Bronchial epithelial cell (primary cell): ENCODE measurements at places on chromosomes 5 and 9.

DNA sequence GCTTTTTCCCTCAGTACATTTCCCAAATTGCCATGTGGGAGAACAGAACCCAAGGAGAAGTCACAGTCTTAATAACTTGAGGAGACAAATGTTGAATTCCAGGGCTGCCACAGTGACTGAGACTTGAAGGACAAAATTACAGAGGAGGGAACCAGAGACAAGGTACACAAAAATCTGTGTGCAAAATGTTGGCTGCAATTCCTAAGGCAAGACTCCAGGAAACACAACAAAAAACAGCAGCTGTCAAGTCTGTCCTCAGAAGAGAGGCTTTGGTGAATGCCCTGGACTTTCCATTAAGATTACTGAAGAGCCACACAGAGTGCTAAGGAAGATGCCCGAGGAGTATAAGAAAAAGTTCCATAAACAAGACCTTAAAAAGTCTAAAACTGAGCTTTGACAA, 21.1 kb downstream of the AP3B1 start:
- no peak for DNase-seq

DNA sequence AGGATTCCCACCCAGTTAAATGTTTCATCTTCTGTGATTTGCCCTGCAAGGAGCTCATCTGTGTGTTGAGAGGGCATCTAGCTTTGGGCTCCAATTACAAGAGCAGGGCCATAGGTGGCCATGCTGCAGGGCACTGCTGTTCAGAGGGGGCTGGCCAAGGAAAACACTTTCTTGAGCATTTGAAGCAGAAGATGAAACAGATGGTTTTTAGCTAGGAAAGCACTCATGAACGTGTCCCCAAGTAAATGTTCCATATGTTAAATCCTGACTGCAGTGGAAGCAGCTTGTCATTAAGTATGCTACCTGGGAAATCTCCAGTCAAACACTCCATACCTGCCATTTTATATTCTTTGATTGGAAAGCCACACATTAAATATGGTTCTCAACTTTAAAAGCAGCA, 176.6 kb downstream of the FBXL7 start:
- DNase-seq = no peak

DNA sequence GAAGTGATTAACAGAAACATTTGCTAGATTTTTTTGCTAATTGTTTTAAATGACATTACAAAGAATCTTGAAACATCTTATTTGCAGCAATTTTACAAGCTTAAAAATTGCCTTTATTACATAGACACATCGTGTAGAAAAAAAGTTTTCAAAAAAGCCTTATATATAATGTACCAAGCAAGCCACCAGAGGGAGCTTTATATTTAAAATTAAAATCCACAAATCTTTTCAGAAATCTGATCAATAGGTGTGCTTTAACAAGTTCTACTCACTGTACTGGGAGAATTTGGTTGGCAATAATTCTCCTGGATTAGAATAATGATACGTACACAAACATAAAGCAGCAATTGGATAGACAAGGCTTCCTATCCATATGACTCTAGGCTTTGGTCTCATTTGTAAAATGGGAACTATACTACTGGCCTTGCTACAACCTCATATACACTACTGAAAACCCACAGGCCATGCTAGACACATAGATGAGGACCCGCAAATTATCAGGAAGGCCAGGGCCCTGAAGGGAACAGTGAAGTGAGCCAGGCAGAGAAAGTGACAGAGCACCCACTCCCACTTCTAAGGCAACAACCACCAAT, 4.8 kb downstream of the PSMB7 start:
- no peak for DNase-seq

GRCh38 chr5:62283861-62284260, 22.1 kb upstream of the KIF2A start:
- DNase-seq = peak; percentile 78

- DNase-seq = no peak
These were observed 53.3 kb upstream of the RNU6ATAC start for GRCh38 chr9:134217431-134218210.

GRCh38 chr9:88425538-88425950, 37.3 kb downstream of the SPIN1 start:
- DNase-seq = peak; percentile 5

DNA sequence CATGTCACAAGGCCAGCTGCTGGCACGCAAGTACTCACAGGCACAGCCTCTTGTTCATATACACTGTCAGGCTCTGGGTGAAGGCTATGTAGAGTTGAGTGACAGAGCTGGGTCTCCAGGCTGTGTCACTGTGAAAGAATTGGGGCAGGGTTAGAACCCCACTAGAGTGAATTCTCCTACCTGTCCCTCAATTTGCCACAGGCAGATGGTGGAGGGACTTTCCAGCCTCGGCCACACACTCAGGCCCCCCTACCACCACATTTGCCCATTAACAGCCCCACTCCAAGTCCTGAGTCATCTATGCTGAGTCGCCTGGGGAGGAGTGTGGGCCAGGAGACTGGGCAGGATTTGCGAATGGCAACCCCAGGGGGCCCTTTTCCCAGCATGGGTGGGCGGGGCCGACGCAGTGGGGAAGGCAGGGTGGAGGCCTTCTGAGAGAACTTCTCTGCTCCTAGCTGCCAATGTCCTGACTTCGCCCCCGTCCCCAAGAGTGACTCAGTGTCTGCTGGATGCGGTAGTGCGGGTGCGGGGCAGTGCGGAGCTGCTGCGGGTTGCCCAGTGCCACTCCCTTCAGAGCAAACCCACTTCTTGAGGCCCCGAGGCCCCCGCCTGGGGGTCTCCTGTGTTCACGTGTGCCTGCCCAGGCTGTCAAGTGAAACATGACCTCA, 50.3 kb upstream of the PSD2 start:
- DNase-seq = peak; percentile 59

- DNase-seq = no peak
These were observed 291.1 kb upstream of the TUT7 start for GRCh38 chr9:86645303-86645702.

GRCh38 chr5:138996120-138996519, 121.0 kb upstream of the LRRTM2 start:
- DNase-seq = no peak

DNA sequence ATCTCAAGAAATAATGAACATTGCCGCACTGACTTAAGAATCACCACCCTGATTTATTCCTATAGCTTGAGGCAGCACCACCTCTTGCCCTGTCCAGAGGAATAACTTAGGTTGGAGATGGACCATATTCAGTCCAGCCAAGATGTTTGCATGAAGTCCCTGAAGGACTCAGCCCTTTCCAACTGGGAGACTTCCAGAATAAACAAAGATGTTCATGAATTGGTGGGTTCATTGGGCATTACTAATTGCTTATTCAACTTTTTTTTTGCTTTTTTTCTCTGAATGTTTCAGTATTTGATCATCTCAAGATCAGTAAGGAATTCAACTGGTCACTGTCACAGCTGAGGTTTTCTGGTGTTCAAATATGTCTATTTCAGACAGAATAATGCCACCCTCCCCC, 470.6 kb downstream of the CCDC171 start:
- DNase-seq = no peak

GRCh38 chr9:504921-505740, 290.5 kb downstream of the DOCK8 start:
- no peak for DNase-seq

GRCh38 chr9:110619831-110620230, 40.3 kb upstream of the SVEP1 start:
- DNase-seq = no peak

DNA sequence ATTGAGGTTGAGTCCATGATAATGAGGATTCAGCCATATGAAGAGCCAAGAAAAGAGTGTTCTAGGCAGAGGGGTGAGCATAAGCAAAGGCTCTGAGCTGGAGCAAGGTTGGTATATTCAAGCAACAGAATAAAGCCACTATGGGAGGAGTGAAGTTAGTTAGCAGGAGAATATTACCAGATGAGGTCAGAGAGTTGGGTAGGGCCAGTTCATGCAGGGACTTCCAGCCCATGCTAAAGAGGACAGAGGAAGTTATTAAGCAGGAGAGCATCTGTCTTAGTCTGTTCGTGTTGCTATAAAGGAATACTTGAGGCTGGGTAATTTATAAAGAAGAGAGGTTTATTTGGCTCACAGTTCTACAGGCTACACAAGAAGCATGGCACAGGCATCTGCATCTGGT, 57.1 kb upstream of the ATG10 start:
- DNase-seq = no peak

DNA sequence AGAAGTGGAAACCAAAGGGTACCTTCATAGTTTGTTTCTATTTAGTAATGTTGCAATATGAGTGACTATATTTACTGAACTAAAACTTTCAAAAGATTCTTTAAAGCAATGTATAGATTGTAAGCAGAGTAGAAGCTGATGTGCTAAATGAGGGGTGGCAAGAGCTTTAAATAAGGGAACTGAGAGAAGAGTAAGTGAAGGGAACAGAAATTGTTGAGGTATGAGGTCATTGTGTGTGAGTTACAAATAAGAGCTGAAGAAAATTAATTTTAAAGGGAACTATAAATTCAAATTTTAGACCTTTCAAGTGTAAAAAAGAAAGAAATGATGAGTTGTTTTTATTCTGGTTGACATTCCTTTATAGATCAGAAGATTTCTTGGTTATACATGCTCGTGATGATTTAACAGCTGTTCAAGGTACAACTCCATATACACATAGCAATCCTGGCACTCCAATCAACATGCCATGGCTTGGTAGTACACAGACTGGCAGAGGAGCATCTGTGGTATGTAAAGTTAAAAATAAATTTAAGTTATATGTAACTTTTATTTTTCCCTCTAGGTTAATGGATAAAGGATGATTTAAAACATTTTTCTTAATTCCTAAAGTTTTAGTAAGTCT, 135.1 kb upstream of the TNFAIP8 start:
- DNase-seq = no peak

DNA sequence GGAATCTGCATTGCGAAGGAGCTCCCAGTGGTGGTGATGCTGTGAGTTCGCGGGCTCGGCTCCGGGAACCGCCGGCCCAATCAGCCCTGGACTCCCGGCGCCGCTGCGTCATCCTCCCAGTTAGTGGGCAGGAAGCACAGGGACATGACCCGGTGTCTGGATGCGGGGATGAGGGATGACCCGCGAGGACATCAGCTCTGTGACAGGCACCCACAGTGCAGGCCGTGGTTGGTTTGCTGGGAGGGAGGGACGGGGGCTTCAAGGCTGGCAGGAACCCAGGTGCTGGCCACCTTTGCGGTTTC, 996 bp downstream of the NXNL2 start:
- no peak for DNase-seq
